Stimulated activated CD8-positive, alpha-beta memory T cell treated with anti-CD3 and anti-CD28 coated beads, Interleukin-15, amount 100 ng/mL, for 1 hour (primary cell): ENCODE measurements at places on chromosomes 5 and 9.
A peak's percentile ranks its signal among the peaks of the same experiment; 100 is the strongest.

DNA sequence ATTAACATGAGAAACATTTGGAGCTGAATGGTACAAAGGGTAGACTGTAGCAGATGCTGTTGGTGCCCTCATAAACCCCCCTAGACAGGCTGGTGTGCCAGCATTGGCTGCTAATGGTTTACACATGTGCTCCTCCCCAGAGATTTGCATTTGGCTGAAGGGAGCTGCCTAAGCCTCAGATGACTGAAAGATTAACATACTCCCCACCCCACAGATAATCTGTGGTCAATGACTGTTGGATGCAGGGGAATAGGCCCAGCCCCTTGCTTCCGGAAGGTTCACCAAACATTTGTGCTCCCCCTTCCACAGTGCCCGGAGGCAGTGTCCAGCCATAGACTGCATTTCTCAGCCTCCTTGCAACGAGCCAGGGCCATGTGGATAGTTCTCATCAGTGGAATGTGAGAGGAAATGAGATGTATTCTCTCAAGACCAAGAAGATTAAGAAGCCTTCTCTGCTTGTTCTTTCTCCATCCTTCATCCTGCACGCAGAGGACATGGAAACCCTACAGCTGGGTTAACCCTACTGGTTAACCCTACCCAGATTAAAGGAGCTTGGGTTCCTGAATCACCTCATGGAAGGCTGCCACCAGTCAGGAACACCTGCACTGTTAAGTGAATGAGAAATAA lies 79.6 kb downstream of the PHAX start:
- DNase-seq: no peak

DNA sequence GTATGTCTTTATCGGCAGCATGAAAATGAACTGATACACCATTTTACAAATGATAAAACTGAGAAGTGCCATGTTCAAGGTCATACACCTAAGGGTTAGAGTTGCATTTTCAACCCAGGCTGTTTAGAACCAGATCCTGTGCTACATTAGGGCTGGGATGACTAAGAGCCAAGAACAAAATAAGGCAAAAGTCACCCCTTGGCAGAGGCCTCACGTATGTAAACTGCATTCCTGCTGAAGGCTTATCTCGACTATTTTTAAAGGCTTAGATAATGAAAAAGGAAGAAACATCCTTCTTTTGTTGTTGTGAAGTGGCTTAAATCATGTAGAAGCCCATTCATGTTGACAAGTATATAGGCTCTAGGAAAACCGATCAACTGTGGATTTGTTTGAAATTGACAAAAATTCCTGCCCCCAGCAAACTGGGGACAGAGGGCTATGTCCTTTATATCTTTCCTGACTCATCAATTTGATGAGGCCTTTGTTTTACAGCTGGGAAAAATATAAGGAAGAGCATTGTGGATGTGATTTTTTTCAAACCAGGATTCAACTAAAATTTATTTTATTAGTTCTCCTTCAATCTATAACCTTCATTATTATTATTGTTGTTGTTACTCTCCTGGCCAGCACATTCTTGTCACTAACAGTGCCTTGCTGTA lies 196.5 kb downstream of the SNX18 start:
- DNase-seq: no peak

- DNase-seq: no peak
Measured at GRCh38 chr5:98121036-98121936, 652.2 kb upstream of the RGMB start.

DNA sequence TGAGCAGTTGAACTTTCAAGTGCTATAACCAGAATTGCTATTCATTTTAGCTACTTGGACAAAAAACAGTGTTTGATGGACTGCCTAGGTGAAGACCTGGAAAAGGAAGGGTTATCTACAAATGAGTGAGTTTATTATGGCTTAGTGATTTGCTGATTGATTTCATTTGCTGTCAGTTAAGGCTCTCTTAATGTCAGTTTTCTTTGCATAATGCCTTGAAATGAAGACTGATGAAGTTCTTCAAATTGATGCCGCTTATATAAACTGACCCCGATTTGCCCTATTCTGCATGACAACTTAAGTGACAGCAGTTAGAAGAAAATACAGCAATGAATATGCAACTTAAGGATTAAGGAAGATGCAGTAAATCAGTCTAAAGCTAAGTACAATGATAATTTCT lies 332.6 kb downstream of the CCDC171 start:
- DNase-seq: no peak

GRCh38 chr5:132017316-132017715 lies 5.9 kb upstream of the ACSL6 start:
- DNase-seq: no peak

DNA sequence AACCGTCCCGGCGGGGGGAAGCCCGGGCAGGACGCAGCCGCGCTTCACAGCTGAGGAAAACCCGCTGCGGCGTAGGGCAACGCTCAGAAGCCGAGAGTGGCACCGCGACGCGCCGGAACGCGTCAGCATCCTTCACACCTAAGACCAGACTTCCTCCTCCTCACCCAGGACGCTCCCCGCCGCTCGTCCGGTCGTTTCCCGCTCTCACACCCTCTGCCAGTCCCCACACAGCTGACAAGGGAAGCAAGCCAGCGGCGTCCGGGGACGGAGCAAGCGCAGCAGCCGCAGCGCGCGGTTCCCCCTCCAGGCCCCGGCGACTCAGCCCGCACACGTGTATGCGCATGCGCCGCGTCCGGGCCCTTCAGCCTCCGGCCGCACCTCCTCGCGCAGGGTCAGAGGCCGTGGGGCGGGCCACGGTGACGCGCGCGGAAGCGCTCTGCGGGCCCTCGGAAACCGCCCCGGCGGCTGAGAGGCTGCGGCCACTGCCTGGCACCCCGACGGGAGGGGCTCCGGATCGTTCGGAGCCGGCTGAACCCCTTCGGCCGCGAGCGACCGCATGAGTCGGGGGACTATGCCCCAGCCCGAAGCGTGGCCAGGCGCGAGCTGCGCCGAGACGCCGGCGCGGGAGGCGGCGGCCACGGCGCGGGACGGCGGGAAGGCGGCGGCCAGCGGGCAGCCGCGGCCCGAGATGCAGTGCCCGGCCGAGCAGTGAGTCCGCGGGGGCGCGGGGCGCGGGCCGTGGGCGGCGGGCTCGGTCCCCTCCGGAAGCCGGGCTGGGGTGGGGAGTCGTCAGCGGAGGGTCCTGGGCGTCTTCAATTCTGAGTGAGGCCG lies at the start of gene OTULIN:
Gene OTULIN, plus strand, starts transcription at position 449 of the 831 bp plus-strand sequence. Its CDS starts 108 bp downstream, at position 557.
- peak; percentile 70 for DNase-seq
